ENCODE measurements at places on chromosomes 6 and 20. TPM values are rescaled to one million over a fixed set of nuclear protein-coding genes. Genes with fewer than 3 reads are reported as not detected.

Gene RAB44
- total RNA-seq, result under 0.01 TPM

GRCh38 chr6:158856261-158856660 lies 37.1 kb upstream of the EZR start:
- H3K4me1 ChIP-seq, result peaks cover 13% of the 10 kb centered on the region
- peak; percentile 17 for DNase-seq
- no peaks in the 10 kb centered on the region for H3K27me3 ChIP-seq
- H3K4me3 ChIP-seq, result no peak overlapping the region
- no peaks in the 10 kb centered on the region for H3K36me3 ChIP-seq

DNA sequence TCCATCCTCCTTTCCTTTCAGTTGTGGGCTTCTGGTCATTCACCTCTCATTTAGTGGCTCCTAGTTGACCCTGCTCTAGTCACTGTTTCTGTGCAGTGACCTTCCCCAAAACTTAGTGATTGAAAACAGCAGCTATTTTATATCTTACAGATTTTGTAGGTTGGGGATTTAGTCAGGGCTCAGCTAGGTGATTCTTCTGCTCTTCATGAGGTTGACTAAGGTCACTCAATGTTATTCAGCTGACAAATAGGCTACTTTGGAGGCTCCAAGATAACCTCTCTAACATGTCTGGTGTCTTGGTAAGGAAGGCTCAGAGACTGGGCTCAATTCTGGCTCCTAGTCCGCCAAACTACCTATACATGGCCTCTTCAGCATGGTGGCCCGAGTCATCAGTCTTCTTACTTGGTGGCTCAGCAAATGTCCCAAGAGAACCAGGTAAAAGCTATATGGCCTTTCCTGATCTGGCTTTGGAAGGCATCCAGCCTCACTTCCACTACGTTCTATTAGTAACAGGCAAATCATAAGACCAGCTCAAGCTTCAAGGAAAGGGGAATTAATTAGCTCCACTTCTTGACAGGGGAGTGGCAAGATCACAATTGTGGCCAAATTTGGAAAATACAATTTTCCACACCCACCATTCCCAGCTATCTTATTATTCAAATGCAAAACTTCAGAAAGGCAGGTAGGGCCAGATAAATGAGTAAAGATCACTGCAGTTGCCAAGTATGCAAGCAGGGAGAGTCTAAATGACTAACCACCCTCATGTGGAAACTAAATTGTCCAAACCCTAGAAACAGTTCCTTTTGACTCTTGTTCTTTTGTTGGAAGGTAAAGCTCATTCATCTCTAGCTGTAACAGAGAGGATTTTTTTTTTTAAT lies 50.5 kb upstream of the LTV1 start:
- H3K4me3 ChIP-seq, result no peak overlapping the region
- H3K4me1 ChIP-seq, result no peaks in the 10 kb centered on the region
- no peaks in the 10 kb centered on the region for H3K27me3 ChIP-seq
- H3K36me3 ChIP-seq, result peaks cover 1% of the 10 kb centered on the region
- peak; percentile 68 for DNase-seq

Gene ZNF311
- 3.6 TPM for total RNA-seq

Gene SLC12A5
- total RNA-seq, result 0.50 TPM

GRCh38 chr6:165660857-165661663 lies 2.0 kb downstream of the PDE10A start:
- H3K27me3 ChIP-seq, result peaks cover 11% of the 10 kb centered on the region
- no peak for DNase-seq
- H3K4me3 ChIP-seq, result no peak overlapping the region
- H3K4me1 ChIP-seq, result no peaks in the 10 kb centered on the region

Gene NKAIN4
- total RNA-seq, result not detected

Gene ABRACL
- total RNA-seq, result 19.7 TPM

Gene PIGT
- total RNA-seq, result 26.2 TPM

Gene C4B
- total RNA-seq, result 43.9 TPM

DNA sequence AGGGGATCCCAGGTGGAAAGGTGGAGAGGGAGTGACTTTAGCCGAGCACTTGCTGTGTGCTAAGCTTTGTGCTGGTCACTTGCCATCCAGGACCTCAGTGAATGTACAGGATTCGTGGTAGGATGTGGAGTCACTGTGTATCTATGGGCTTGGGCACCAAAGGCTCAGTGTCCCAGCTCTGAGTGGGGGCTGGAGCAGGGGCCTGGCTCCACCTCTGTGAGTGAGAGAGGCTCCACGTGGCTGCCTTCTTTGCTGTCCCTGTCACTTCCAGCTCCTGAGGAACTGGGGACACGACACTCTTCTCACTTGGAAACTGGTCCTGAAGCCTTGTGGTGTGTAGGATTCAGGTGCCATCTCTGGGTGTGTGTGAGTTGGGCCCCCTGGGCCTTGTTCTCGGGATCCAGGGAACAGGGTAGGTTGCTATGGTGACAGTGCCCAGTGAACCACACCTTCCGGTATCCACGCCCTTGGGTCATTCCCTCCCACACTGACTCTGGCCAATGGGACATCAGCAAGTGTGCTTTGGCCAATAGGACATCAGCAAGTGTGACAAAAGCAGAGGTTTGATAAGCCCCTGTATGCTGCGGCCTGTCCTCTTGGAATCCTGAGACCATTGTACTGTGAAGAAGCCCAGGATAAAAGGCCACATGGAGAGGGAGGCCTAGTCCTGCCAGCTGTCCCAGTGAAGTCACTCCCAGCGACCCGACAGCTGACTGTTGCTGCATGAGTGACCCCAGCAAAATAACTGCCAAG lies 87.7 kb downstream of the CDH22 start:
- peaks cover 5% of the 10 kb centered on the region for H3K27me3 ChIP-seq
- DNase-seq, result no peak
- no peaks in the 10 kb centered on the region for H3K36me3 ChIP-seq
- H3K4me1 ChIP-seq, result peaks cover 2% of the 10 kb centered on the region
- H3K4me3 ChIP-seq, result no peak overlapping the region

GRCh38 chr6:36914227-36914794 lies 28.6 kb downstream of the C6orf89 start:
- H3K27me3 ChIP-seq, result no peaks in the 10 kb centered on the region
- H3K36me3 ChIP-seq, result peaks cover 10% of the 10 kb centered on the region
- H3K4me3 ChIP-seq, result no peak overlapping the region
- peaks cover 15% of the 10 kb centered on the region for H3K4me1 ChIP-seq
- no peak overlapping the region for H3K27ac ChIP-seq

Gene PTGIS
- 79.1 TPM for total RNA-seq

Gene LY86
- total RNA-seq, result not detected

Gene PRR18
- not detected for total RNA-seq

- no peak overlapping the region for H3K4me3 ChIP-seq
- no peaks in the 10 kb centered on the region for H3K36me3 ChIP-seq
- H3K4me1 ChIP-seq, result peaks cover 5% of the 10 kb centered on the region
- no peak overlapping the region for H3K27ac ChIP-seq
- H3K27me3 ChIP-seq, result no peaks in the 10 kb centered on the region
Observed at GRCh38 chr6:34680802-34681515, 15.6 kb downstream of the ILRUN start.

GRCh38 chr20:63737945-63738686 lies 1.5 kb upstream of the SLC2A4RG start:
- no peak for DNase-seq
- H3K4me1 ChIP-seq, result peaks cover 8% of the 10 kb centered on the region
- no peaks in the 10 kb centered on the region for H3K27me3 ChIP-seq
- H3K27ac ChIP-seq, result no peak overlapping the region
- H3K36me3 ChIP-seq, result peaks cover 30% of the 10 kb centered on the region

Gene SLC17A2
- not detected for total RNA-seq
